ENCODE measurements at places on chromosomes 2 and 18. TPM values are rescaled to one million over a fixed set of nuclear protein-coding genes. Genes with fewer than 3 reads are reported as not detected.

DNA sequence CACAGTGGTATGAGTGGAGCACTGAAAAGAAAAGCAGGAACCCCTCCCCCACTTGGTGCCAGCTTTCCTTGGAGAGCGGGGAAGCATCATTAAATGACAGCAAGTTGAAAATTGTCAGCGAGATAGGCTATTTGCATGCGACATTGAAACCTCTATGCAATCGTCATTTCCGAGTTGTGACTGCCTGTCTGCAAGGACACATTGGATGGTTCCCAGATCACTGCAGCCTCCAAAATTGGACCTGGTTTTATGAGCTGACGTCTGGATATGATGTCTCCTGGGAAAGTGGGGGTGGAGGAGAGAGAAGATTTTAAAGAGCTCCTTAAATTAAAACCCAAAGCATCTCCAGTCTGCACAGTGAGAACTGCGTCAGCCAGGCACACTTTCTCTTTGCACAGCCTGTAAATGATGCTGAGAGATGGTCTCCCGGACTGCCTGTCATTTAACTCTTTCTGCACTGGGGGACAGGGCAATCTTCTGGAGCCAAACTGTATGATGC, 57.8 kb upstream of the KIF5C start:
- no peak for DNase-seq

DNA sequence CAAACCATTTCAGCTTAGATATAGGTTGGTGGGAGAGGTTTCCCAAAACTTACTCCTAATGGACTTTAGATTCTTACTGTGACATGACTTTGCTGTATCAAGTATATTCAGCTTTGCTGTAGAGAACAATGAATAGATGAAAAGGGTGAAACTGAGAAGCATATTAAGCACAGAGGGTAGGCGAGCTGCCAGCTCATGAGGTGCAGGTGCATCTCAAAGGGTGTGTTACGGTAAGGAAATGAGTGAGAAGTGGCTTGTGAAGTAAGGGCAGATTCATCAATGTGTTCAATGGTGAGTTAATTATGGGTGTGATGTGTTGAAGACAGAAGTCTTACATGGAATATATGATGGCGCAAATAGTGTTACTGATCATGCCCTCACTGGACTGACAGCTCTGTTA, 49.3 kb downstream of the CD8B2 start:
- no peak for DNase-seq

DNA sequence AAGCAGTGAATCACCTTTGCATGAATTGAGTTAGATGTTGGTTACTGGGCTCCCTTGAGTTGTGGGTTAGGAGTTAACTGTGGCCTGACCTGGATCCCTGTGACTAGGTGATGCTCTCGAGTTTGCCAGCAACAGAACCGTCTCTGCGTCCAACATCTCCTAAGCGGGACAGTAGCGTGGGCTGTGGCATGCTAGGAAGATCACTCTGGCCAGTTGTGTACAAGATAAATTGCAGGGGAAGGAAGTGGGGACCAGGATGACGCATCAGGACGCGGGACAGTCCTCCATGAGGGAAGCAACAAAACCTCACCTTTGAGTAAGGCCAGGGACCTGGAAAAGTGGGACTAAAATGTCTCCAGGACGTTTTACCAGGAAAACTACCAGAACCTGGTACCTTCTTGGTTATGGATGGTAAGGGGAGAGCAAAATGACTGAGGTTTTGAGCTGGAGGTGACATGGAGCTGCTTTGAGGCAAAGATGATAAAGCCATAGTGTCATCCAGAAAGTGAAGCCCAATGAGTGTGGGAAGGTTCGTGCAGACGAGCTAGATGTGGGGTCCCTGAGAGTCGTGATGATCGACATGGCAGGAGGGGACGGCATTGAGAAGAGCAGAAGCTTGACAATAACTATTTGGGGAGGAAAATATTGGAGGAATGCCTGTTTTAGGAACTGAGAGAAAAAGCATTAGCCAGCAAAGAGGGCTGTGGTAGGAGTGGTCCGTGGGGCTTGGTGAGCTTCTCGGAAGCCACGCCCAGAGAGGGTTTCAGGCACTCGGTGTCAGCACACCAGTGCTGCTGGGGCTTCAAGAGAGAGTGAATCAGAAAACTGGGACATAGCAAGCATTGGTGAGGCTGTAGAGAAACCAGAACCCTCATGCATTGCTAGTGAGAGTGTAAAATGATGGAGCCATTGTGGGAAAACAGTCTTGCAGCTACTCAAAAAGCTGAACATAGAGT, 95.1 kb downstream of the SMAD7 start:
- no peak for DNase-seq

GRCh38 chr18:76913583-76913982, 91.2 kb downstream of the ZNF236 start:
- DNase-seq, result no peak

GRCh38 chr2:75411574-75411973, 149.2 kb downstream of the EVA1A start:
- DNase-seq, result no peak

DNA sequence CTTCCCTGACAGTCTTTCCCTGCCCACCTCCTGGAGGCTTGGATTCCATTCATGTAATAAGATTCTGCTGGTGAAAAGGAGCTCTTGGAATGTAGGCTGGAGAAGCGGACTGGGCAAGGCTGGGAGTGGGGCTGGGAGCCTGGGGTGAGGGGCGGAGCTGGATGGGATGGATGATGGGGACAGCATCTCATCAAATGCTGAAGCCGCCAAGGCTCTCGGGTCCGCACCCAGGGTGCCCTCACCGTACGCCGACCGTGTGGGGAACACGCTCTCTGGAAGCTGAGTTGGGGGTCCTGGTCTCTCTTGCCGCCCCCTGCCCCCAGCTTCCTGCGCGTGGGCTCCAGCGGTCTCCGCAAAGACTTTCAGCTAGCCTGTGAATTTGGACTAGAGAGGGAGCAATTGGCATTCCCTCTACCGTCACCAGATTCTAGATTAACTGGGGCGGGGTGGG, 9.1 kb downstream of the RAX start:
- peak; percentile 33 for DNase-seq

GRCh38 chr18:49169037-49169521, 218.3 kb upstream of the SMAD7 start:
- DNase-seq, result peak; percentile 66

DNA sequence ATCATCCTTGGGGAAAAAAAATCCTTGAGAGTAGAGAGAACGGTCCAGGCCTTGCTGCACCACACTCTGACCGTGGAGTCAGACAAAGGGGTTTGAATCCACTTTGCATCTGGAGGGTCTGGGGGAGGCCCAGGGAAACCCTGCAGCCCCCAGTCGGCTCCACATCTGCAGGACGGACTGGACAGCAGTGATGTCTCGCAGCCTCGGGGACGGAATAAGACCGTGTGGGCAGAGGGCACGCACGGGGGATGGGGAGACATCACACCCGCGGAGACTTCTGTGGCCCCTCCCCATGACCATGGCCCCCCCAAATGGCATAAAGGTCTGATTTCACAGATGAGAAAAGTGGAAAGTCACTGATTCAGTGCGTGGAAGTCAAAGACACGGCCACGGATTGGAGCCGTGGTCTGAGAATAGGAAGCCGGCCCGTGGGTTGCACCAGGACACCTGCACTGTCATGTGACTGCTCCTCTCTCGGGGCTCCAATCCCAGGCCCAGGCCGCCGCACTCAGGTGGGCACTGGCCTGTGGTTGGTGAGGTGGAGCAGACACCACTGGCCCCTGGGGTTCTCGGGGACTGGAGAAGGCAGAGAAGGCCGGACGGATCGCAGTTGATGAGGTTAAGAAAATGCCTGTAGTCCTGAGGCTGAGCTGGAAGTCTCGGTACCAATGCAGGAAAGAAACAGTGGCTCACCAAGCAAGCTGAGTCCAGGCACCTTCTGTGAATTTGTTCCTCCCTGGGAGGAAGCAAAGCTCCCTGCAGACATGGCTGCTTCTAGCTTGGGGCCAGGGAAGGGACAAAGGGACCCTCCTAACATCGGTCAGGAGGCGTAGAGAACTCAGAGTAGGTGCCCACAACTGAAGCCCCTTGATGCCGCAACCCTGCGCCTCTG, 61.8 kb downstream of the RTP5 start:
- DNase-seq, result no peak

- no peak for DNase-seq
These were observed 3.1 kb downstream of the PKDCC start for GRCh38 chr2:42050703-42051542.

GRCh38 chr2:29322011-29322410, 206.8 kb downstream of the CLIP4 start:
- no peak for DNase-seq

- DNase-seq, result no peak
These were observed 318.0 kb downstream of the ZEB2 start for GRCh38 chr2:144201868-144202468.

GRCh38 chr2:108257757-108258331, 18.1 kb downstream of the SULT1C3 start:
- no peak for DNase-seq

GRCh38 chr2:191713837-191714236, 35.9 kb downstream of the NABP1 start:
- no peak for DNase-seq

- DNase-seq, result no peak
These were observed 40.7 kb downstream of the RHOB start for GRCh38 chr2:20487392-20488174.

- no peak for DNase-seq
These were observed 295.5 kb upstream of the RND3 start for GRCh38 chr2:150783015-150783414.

DNA sequence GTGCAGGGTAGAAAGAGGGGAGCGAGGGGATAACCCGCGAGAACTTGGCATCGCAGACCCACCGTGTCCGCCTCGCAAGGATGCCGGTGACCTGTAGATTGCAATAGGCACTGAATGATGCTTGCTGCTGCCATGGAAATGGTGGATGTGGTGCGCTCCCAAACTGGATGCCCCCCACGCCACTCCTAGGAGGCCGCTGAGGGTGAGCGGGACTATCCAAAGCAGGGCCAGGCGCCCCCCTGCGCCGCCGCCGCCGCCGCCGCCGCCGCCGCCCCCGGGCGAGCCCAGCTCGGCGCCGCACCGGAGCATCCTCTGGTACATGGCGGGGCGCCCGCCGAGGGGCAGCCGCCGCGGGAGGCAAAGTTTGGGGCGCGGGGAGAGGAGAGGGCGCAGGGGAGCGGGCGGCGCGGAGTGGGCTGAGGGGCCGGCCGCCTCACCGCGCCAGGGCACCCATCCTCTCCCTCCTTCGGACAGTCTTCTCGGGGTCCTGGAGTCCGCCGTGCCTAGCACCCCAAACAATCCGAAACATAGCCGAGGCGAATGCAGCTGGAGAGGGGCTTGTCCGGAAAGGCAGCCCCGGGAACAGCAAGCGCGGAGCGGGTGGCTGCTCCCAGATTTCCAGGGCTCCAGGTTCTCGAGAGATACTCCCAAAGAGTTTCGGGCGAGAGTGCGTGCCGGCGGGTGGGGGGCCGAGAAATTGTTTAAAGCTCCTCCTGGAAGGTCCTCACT, 685.1 kb downstream of the NRXN1 start:
- no peak for DNase-seq

DNA sequence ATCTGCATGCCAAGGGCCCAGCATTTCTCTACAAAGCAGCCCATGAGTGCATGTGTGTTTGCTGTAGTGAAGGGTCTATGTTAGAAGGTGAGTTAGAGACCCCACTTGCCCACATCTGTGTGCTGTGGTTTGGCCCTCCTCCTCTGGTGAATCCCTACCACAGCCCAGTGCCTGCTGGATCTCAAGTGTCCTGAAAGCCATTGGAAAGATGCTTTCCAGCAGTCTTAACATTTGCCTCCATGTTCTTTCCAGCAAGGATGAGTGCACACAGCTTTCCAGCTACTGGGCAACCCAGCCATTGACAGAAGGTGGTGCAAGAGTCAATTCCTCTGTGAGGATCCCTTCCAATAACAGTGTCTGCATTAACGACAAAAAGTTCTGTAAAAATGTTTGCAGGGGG, 13.6 kb downstream of the CRIM1 start:
- DNase-seq, result no peak

- no peak for DNase-seq
These were observed 44.8 kb downstream of the NAB1 start for GRCh38 chr2:190693533-190694232.

GRCh38 chr2:153388246-153388645, 90.3 kb downstream of the RPRM start:
- no peak for DNase-seq

- no peak for DNase-seq
These were observed 582.1 kb upstream of the SETBP1 start for GRCh38 chr18:44098551-44099098.

- no peak for DNase-seq
These were observed 139.8 kb downstream of the CLIP4 start for GRCh38 chr2:29255004-29255403.

DNA sequence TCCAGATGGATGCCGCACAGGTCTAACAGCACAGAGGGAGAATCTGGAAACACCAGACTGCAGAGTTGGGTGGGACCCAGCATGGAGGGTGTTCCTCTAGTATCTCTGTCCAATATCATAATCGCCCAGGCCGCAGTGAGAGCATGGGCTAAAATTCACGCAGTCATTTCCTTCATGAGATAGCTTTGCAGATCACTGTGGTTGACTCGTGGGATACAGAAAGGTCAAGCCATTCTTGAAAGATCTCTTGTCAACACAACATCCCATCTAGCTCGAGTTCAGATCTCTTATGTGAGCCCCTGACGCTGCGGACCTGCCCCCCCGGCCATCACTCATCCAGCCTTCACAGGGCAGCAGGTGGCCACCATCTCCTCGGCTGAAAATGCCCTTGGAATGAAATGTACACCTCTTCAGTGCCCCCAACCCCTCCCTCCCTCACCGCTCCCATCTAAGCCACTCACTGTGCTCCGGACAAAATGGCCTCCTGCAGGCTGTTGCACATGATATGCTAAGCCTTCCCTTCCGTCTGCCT, 45.9 kb downstream of the FOSL2 start:
- no peak for DNase-seq

The TDRD15 gene
- total RNA-seq, result not detected

The LGALSL gene
- total RNA-seq, result 7.3 TPM

The LYG2 gene
- total RNA-seq, result not detected

The TUBA3E gene
- not detected for total RNA-seq

The CASP10 gene
- 9.3 TPM for total RNA-seq

The CTAGE1 gene
- not detected for total RNA-seq

The MATN3 gene
- total RNA-seq, result not detected

The DTNB gene
- total RNA-seq, result 17.0 TPM

Data from pancreas (tissue), 10 donors.